NCI-H524 treated with DMSO at 0.1 percent for 48 hours (cell line): ENCODE measurements at places on chromosomes 7 and 10.

DNA sequence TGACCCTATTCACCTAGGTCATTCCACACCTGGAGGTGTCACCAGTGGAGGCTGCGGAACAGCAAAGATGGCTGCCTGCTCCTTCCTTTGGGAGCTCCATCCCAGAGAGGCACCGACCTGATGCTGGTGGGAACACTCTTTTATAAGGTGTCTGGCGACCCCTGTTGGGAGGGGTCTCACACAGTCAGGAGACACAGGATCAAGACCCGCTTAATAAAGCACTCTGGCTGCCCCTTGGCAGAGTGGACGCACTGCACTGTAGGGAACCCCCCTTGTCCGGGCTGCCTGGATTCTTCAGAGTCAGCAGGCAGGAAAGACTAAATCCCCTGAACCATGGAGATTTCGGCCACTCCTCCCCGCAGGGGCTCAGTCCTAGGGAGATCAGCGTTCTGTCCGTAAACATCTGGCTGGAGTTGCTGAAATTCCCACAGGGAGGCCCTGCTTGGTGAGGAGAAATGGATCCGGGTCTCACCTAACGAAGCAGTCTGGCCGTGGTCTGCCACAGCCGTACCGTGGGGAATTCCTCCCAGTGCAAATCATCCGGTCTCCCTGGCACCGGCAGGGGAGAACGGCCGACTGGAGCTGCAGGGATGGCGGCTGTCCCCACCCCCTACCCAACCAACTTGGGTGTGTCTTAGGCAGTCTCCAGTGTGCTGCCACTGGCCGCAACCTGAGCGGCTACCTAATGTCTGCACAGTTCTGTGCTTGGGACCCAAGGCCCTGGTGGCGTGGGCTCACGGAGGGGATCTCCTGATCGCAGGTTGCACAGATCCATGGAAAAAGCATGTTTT lies 66.1 kb downstream of the LSMEM1 start:
- no peak for DNase-seq

- DNase-seq: no peak
Measured at GRCh38 chr10:85650791-85651496, 715.7 kb downstream of the GRID1 start.

- DNase-seq: no peak
Measured at GRCh38 chr10:71159892-71160291, 52.5 kb upstream of the UNC5B start.

DNA sequence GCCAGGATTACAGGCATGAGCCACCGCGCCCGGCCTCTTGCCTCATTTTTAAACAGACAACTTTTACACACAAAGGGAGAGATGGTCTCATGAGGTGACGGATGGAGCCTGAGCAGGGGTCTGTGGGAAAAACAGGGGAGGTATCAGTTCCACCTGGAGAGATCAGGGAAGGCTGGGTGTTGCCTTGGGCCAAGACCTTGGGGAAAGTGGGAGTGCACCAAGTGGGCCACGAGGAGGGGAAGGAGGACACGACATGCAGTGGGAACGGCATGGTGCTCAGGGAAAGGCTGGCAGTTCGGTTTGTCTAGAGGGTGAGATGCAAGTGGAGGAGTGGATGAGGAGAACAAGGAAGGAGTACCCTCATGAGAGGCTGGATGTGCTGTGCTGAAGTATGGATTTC lies 8.9 kb upstream of the ZNF777 start:
- no peak for DNase-seq

DNA sequence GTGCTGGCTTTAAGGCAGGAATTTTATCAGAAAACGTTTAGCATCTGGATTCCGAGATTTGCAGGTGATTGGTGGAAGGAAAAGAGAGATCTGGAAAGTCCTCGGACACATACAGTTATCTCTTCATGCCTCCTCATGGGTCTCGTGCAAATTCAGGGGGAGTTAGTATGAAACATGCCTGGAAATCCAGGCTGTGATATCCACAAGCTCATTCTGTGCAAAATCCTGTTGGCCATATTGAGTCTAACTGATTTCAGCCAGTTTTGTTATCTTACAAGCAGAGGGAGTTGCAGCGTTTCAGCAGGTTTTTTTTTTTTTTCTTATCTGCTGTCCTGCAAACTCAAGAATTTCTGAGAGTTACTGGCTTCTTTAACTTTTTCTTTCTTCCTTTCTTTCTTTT lies 411.5 kb downstream of the GALNT17 start:
- DNase-seq: no peak

DNA sequence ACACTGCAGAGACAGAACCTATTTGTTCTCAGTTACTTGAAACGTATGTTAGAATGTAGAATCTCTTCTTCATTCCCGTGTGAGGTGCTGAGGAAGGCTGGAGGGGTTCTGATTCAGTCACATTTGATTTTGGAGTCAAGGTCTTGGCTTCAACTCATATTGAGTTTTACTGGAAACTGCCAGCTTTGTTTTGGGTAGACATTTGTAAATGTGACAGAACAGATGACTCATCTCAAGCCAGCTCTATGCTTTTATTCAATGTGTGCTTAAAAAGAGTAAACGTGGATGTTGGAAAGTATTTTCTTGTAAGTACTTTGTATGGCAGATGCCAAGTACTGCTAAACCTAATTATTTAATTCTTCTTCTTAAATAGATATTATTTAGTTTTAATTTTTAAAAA lies 780.8 kb upstream of the C7orf33 start:
- DNase-seq: no peak

- DNase-seq: no peak
Measured at GRCh38 chr7:151371266-151371665, 29.7 kb downstream of the NUB1 start.

DNA sequence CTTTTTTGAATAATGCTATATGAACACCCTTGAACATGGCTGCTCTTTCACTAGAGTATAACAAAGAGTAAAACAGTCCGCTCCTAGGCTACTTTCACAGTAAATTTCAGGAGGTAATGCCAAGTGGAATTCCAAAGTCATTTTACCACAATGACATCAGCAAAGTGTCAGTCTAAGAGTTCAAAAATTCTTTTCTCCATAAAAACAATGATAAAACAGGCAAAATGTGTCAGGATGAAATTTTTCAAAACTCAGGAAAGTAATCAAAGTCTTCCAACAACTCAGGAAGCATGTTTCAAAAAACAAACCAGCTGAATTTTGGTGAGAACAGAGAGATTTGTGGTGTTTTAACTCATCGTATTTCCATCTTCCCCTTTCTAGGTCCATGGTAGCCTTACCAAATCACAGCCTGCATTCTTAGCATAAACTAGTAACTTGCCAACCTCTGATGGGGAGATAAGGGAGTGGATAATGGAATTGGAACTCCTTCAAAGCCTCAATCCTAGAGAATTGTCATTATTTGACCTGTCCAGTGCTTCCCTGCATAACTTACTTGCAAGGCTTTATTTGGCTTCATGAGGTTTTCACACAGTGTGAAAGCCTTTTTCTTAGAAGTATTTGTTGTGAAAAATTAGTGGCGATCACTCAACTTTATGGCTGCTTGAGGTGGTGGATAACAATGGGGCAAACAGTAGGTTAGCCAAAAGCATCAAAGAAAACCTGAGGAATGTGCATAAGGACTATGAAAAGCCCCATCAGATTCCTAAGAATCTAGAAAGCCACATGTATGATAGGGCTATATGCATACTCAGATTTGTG lies 302.7 kb downstream of the HDAC9 start:
- no peak for DNase-seq

DNA sequence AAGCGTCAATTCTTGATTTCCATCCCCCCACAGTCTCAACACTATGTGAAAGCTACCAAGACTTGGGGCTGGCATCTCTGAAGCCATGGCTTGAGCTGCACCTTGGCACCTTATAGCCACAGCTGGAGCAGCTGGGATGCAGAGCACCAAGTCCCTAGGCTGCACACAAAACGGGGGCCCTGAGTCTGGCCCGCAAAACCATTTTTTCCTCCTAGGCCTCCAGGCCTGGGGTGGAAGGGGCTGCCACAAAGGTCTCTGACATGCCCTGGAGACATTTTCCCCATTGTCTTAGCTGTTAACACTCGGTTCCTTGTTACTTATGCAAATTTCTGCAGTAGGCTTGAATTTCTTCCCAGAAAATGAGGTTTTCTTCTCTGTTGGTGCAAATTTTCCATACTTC lies 89.8 kb upstream of the GNAI1 start:
- no peak for DNase-seq

DNA sequence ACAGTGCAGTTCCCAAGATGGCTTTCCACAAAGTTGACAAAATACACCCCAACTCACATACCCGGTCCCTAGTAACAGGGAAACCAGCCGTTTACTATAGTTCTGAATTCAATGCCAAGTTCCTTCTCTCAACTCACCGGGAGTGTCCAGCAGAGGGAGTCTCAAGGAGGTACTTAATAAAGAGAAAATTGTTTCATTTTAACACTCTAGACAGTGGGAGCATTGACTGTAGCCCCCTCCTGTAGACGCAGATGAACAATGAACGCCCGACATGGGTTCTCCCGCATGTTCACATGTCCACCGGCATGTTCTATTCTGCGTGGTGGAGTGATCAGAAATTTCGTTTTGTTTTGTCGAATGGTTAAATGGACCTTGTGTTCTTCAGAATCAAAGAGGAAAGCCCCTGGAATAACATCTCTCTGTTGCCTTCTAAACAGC lies 1.9 kb downstream of the HIPK2 start:
- DNase-seq: peak; percentile 46
